Caco-2 (cell line): ENCODE measurements at places on chromosomes 1 and 21.

DNA sequence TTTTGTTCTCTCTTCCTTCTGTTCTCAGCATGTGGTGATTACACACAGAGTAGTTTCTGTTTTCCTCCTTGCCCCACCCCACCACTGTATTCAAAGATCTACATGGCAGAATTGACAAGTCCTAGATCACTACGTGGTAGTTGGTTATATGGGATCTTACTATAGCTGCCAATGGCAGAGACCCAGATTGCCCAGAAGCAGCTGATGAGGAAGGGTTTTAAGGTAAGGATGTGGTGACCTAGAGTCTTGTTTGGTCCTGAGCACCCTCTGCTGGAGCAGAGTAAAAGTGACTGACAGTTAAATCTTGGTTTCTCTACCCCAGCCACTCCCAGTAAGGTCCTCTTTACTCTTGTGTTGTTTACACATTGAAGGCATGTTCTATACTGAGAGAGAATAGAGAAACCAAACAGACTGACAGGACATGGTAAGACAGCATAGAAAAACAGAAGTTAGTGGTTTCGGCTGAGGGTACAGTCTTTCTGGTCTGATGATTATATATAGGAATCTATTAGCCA is 22.8 kb upstream of the STRIP1 start:
- peak; percentile 35 for DNase-seq

GRCh38 chr1:201459775-201460174 is 9.2 kb downstream of the PHLDA3 start:
- DNase-seq: no peak

DNA sequence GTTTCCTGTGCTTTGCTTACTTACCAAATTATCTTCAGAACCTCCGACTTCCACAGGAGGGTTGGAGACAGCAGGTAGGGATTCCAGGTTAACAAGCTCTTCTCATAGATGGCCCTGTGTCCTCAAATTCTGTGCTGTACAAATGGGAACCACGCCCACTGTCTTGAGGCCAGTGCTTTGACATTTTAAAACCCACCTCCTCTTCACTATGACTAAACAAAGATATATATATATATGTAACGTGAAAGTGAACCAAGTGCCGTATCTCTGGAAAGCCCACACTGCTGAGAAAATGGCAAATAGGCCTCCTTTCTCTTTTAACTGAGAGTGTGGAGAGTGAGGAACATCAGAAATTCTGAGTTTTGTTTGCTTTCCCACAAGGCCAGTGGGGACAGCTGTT is 99.6 kb downstream of the ZBTB18 start:
- no peak for DNase-seq

GRCh38 chr1:61165402-61165801 is 83.0 kb downstream of the NFIA start:
- no peak for DNase-seq

GRCh38 chr1:240415532-240415931 is 196.4 kb downstream of the GREM2 start:
- DNase-seq: no peak

GRCh38 chr1:62426237-62426636 is 10.6 kb upstream of the USP1 start:
- DNase-seq: no peak

DNA sequence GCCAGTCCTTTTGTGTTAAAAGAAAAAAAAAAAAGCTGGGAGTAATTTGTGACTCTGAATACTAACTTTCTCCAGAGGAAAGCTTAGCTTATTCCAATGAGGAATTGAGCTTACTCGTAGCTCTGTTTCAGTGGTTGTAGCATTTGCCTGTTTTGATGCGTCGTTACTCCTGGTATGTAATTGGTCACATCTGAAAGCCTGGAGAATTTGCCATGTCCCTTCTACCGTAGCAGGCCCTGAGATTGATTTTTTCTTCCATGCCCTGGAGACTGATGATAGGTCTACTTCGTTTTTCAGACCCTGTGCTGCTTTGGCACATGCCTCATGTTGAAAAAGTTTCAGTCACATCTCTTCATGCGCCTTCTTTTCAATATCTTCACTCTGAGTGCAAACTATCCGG is 1103.0 kb downstream of the PLA2G4A start:
- no peak for DNase-seq

DNA sequence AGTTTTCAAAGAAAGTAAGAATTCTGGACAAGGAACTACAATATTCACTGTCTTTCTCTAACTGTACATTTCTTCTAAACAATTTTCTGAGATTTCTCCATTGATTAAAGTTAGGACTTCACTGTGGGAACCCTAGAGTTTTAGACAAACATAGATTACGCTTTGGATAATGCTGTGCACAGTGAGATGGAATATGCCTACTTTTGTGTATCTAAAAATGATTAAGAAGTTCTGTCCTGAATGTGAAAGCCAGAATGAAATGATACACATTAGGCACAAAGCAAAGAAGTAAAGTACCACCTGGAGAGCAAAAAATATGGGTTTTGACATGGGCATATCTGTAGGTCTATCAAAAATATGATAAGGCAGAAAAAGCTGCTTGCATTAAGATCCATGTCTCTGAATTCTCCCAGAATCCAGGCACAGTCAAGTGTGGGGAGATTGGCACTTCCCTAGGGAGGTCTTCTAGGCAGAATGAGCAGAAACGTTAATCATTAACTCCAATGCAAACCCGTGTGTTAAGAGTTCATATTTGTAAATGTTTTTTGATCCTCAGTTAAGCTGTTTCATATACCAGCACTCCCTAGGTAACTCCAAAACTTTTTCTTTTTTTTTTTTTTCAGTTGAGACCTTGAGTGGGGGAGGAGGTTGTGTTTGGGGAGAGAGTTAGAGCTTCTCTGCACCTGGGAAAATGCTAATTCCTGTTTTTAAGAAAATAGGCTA is 467.1 kb downstream of the LMO4 start:
- DNase-seq: peak; percentile 55

DNA sequence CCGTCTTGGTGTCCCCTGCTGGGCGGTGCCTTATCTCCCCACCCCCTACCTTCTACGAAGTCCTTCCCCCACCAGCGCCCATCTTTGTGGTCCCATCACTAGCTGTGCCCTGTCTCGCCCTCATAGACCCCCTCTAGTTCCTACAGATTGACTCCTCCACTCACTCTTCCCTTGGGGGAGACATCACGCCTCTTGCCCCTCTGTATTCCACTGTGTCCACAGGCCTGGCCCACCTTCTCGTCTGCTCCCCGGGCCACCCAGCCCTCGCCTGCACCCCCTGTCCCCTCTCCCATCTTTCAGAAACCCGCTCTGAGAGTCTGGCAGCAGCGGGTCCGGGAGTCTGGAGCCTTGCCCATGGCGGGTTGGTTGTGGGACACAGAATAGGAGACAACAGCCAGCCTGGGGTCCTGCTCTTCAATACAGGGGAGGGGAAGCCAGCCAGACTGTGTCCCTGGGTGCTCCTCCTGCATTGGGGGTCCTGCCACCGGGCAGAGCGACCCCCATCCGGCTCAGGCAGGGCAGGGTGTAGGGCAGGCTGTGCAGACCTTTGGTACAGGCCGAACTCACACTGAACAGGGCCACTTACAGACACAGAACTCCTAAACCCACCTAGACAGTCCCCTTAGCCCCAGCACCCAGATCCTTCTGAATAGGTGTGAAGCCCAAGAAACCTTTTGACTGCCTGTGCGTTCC is 1.1 kb downstream of the RNF187 start:
- DNase-seq: no peak

- DNase-seq: peak; percentile 96
These were observed at the start of gene UTP11 for GRCh38 chr1:38012363-38013226. Gene UTP11, plus strand, starts transcription at chr1:38012734. Its CDS starts 69 bp downstream, at chr1:38012803.

- no peak for DNase-seq
These were observed 382.9 kb upstream of the B3GALT2 start for GRCh38 chr1:193569096-193569982.

GRCh38 chr1:88678405-88678804 is 5.7 kb upstream of the PKN2 start:
- DNase-seq: no peak

DNA sequence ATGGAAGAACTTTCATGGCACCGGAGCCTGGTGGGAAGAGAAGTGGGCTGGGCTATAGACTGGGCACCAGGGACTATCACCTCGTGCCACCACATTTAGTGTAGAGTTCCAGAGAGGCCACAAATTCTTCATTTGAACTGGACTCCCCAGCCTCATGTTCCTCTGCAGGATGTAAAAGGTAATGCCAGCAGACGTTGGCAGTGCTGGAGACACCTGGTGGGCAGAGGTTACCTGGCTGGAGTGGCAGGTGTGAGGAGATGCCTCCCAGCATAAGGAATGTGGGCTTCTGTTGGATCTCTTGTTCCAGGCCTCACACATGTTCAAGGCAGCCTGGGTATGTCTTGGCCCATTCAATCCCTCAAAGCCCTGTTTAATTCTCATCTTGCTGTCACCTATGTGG is 35.2 kb downstream of the TEX35 start:
- DNase-seq: no peak

- no peak for DNase-seq
These were observed 54.5 kb downstream of the HMGB4 start for GRCh38 chr1:33918368-33918767.

DNA sequence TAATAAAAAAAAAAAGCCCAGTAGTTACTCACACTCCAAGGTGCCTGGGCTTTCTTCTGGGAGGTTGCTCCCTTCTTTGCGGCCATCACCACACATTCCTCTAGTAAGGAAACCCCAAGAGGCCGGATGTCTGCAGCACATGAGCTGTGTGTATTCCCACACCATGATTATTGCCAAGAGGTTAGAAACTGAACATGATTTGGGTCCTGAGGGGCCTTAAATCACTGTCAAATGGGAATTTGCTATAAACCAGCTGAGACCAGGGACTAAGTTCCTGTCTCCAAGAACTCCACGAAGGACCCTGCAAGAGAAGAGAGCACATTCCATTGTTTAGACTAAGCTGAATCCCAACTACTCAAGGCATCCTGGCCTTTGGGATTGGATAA is 85.3 kb upstream of the SSX2IP start:
- no peak for DNase-seq

GRCh38 chr1:227779685-227780084 is 35.8 kb upstream of the PRSS38 start:
- DNase-seq: peak; percentile 11

DNA sequence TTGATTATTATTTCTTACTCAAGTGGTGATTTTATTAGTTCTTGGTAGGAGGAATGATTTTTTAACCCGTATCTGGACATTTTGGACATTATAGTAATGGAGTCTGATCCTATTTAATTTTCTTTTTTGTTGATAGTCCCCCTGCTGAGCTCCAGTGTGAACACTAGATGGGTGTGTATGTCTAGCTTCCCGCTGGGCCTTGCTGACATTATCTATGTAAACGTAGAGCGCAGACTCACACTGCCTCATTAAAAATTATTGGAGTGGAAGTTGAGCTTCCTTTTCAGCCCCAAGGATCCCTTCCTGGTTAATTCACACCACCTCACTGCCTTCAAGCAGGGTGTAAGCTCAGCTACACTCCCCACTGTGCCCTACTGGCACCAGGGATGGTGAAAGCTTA is 467.6 kb upstream of the PKN2 start:
- DNase-seq: no peak

- DNase-seq: no peak
These were observed 31.0 kb upstream of the CREG1 start for GRCh38 chr1:167584581-167584980.

DNA sequence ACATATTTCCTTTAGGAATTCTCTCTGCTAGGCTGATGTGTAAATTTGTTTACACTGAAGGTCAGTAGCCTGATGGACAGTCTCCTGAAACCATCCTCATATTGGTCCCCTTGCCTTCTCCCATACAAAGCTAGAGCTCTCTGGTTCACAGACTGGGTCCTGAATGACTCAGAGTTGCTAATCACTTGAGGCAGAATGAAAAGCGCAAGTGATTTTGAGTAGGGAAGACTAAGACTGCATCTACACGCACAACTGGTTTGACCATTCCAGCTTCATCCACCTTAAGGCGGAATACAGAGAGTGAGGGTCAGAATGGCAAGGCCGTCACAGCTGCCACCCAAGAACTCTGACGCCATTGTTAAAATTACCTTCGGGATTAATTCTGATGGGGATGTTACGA is 70.2 kb upstream of the KIF26B start:
- DNase-seq: no peak

DNA sequence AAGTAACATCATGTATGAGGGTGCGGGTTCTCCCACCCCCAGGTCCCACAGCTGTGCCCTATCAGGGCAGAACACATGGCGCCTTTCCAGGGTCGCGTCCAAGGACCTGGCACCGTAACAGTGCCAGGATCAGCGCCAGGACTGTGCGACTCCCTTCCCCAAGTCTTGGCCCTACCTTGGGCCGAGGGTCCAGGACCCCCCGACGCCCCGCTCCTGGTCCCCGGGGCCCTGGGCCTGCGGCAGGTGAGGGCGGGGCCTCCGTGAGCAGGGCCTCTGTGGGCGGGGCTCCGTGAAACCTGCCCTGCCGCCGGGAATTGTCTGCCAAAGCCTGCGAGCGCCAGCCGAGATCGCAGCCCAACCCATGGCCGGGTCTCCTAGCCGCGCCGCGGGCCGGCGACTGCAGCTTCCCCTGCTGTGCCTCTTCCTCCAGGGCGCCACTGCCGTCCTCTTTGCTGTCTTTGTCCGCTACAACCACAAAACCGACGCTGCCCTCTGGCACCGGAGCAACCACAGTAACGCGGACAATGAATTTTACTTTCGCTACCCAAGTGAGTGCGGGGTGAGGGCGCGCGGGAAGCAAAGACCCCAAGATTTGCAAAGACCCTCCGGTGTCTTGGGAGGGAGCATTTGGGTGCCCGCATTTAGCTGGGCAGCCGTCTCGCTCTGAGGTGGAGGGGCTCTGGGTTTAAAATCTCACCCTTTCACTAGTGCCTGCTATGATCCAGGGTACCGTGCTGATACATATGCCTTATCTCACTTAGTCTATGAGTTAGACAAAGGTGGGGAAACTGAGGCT is at the start of gene RHBG:
Gene RHBG (plus strand): TSS at position 323 of the 796 bp plus-strand sequence. CDS start 39 bp downstream, at position 362.
- peak; percentile 74 for DNase-seq

DNA sequence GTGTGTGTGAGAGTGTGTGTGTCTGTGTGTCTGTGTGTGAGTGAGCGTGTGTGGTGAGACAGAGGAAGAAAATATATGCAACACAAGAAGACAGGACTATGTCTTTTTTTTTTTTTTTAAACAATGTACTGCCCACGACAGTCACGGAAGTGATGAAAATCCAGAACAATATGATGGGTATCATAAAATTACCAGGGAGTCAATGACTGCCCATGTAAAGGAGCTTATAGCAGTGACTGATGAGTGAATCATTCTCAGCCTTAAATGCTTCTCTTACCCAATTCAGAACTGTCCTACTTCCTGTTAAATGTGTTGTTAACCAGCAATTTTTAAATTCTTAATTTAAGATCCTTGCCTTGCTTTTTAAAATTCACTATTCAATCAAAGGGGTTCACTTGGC is 46.6 kb downstream of the RGS7 start:
- no peak for DNase-seq

- DNase-seq: no peak
These were observed 113.5 kb downstream of the PRDM2 start for GRCh38 chr1:13813398-13814012.

GRCh38 chr1:100921110-100921706 is 25.3 kb downstream of the SLC30A7 start:
- peak; percentile 42 for DNase-seq

GRCh38 chr1:118183586-118183985 is 1.4 kb downstream of the SPAG17 start:
- DNase-seq: no peak
